Activated naive CD8-positive, alpha-beta T cell treated with anti-CD3 and anti-CD28 coated beads, Interleukin-2, amount 10 ng/mL, durations not matched to agents 7 days and 5 days (primary cell): ENCODE measurements at places on chromosomes 7 and 10. TPM values are rescaled to one million over a fixed set of nuclear protein-coding genes. Genes with fewer than 3 reads are reported as not detected.

- DNase-seq, result no peak
Measured at GRCh38 chr7:43771128-43771527, 12.6 kb downstream of the BLVRA start.

The CRYGN gene
- 0.25 TPM for total RNA-seq

The KIAA1549 gene
- total RNA-seq, result 1.1 TPM

The CHAT gene
- not detected for total RNA-seq

DNA sequence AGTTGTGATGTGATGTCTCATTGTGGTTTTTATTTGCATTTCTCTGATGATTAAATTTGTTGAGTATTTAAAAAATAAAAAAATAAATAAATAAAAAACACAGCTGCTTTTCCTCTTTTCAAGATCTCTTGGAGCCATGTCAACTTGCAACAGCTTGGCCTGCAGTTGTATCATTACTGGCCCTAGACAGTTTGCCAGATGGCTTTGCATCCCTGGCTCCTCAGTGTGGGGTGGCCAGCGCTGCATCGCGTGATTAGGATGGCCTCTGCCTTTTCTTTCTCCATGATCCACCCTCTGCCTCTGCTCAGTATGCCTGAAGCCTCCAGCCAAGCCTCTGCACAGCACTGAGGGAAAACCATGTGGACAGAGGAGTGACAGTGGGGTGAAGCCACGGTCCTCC is 96.8 kb downstream of the PPP1R3C start:
- no peak for DNase-seq

The MRPS17 gene
- 12.3 TPM for total RNA-seq

DNA sequence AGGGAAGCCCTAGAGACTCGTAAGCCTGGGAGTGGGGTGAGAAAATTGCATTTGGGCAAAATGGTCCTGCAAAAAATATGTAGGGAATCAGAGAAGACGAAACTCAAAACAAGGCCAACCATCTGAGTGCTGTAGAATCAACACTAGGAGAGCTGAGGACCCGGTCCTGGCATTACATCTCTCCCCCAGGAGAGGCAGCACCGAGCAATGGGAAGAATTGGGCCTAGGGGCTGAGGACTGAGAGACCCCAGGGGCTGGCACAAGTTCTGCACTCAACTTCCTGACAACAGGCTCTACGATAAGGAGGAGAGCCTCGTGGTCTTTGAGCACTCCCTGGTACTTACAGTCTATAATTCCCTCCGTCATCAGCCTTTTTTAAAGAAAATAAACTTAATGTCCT is 47.6 kb downstream of the BPGM start:
- no peak for DNase-seq

DNA sequence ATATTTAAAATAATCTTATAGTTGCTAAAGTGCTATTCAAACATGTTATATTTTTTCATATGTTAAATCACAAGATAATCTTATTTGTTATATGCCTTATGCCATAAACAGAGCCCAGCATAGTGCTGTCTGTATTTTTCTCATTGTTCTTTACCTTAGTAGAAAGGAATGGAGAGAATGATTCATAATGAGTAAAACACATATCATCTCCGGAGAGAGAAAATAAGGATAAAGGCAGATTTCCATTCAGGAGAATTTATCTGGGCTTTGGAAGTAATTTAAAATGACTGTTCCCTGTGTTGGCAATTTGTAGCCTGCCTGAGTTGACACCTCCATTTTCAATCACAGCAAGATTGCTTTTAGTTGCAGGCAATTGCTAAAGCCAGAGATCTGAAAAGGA is 30.2 kb downstream of the CHN2 start:
- DNase-seq, result no peak

The MGMT gene
- total RNA-seq, result 24.0 TPM

GRCh38 chr10:30683496-30683895 is 53.9 kb upstream of the LYZL2 start:
- no peak for DNase-seq

DNA sequence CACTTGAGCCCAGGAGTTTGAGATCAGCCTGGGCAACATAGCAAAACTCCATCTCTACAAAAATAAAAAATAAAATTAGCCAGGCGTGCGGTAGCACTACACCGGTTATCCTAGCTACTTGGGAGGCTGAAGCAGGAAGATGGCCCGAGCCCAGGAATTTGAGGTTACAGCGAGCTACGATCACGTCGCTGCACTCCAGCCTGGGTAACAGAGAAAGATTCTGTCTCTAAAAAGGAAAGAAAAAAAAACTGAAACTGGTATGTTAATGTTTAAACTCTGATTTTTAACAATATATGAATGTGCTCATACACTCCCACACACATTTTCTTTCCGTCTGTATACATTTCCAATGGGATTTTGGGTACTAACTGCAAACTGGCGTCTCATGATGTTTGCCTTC is 140.6 kb upstream of the KMT2E start:
- DNase-seq, result no peak

- no peak for DNase-seq
Measured at GRCh38 chr7:150869467-150869866, 17.1 kb downstream of the AOC1 start.

The MKLN1 gene
- 42.3 TPM for total RNA-seq

The HECTD2 gene
- 1.9 TPM for total RNA-seq

GRCh38 chr10:77713521-77714280 is 76.1 kb upstream of the KCNMA1 start:
- DNase-seq, result no peak

The CABCOCO1 gene
- total RNA-seq, result not detected

DNA sequence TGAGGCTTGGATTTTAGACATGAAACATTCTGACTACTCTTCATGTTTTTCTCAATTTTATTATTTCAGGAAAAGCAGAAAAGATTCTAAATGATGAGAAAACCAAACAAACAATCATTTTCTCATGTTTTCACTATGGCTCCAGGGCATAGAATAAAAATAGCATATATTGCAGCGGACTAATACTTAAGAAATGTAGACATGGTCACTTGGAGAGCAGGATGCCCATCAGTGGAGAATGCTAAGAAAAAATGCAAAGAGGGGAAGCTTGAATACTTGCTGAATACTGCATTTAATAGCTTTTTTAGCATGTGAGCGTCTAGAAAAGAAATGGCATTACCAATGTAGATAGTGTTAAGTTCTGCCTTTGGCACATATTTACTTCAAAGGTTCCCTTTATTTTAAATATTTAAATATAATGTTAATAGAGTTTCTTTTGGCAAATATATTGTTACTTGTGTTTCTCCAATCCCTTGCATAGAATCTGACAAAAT is 107.9 kb downstream of the PPP1R17 start:
- DNase-seq, result no peak

DNA sequence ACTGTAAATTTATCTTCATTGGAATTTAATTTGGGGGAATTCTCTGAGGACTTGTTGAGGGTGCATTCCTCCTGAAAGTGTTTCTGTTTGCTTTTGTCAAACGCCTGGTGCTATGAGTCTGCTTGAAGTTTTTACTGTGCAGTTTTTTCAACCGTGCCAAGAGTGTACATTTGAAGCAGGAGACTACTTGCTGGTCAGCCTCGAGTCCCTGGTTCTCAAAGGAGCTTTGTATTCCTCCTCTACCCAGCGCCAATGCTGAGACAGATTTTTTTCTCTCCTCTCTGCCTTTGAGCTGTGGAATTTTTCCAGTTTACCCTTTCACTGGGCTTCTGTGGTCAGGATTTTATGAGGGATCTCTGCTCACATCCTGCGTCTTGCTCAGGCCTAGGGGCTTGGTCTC is 62.1 kb downstream of the NPY start:
- DNase-seq, result no peak

DNA sequence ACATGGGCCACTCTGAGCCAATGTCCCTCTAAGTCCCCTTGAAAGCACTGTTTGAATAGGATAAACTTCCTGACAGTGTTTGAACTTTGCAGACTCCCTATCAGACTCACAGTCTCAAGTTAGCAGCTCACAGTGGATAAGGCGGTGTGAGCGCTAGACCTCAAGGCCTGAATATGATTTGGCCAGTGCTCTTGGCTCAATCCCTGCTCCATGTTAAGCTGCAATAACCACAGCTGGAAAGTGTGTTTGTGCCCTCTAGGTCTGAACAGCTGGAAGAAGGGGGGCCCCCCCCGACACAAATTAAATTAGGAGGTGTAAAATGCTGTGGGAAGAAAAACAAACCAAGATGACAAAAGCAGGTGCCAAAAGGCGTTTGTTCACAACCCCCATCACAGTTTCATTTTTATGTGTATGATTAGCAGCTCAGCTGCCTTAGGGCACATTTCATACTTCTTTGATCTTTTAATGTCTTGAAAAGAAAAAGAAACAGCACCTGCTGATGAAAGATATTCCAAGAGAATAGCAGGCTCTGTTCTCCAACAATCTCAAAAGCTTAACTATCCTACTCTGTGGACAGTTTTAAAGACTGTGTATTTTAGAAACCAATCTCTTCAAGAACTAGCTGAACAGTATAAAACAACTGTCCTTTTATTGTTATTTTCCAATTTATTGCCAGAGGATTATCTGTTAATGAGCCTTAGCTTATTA is 167.6 kb downstream of the SNX13 start:
- DNase-seq, result no peak

DNA sequence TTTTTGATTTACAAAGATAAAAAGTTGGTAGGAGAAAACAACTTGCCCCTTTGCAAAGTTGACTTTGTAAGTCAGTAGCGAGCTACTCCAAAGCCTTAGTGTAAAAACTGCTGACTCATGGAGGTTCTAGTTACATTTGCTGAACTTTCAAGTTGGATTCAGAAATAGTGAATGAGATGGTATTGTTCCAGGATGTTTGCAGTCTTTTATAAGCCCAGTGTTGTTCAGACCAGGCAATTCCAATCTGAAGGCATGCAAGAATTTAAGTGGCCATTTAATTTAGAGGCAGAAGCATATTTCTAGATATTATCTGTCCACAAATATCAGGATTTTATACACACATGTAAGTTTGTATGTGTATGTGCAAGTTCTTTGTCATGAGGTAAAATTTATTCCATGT is 21.6 kb downstream of the TES start:
- no peak for DNase-seq

The CLCN1 gene
- total RNA-seq, result not detected

The METTL27 gene
- total RNA-seq, result 0.69 TPM

The SPDYE18 gene
- 0.64 TPM for total RNA-seq

DNA sequence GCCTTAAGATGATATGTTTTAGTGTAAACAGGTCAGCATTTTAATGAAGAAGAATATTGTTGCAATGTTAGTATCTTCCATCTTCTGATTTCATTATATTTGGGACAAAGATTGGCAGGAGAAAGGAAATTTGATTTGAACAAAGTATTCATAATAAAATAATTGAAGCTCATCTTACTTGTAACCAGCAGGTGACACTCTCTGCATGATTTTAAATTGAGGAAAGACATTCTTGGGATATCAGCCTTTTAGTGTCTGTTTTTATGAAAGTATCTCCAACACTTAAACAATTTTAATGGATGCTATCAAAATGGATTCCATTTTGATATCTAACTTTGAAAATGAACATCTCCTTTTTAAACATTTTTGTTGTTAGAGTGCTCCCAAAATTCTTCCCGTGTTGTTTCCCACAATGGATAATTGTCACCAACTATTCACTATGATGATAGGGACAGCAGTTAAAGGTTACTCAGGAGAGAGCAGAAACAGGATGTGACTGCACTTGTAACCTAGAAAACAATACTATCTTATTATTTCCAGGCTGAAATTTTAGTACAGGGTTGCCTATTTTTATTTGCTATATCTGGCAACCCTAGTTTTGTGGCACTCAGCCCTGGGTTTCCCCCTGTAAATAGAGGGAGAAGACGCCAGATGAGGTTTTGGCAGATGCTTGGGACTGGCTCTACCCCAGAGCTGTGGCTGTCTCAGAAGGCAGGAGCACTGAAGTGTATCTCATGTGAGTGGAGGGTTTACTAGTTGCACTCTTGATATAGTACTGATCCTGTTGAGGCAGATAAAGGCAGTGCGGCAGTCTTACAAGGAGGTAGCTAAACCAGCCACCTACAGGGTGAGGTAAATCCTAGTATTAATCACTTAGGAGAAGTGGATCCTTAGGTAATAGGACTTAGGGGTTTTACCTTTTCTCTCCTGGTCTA is 31.0 kb upstream of the ABCB4 start:
- DNase-seq, result no peak

GRCh38 chr7:125425506-125425905 is 495.9 kb upstream of the POT1 start:
- no peak for DNase-seq

- no peak for DNase-seq
Measured at GRCh38 chr10:122525788-122526187, 34.8 kb upstream of the DMBT1 start.

The EXOSC1 gene
- 46.5 TPM for total RNA-seq

DNA sequence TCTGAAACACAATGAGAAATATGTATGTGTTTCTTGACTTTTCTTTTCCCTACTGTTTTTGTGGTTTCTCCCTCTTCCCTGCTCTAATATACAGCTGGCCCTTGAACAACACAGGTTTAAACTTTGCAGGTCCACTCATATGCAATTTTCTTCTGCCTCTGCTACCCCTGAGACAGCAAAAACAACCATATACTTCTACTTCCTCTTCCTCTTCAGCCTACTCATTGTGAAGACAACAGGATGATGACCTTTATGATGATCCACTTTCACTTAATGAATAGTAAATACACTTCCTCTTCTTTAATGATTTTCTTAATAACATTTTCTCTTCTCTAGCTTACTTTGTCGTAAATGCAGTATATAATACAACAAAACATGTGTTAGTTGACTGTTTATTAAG is 35.0 kb upstream of the DGKB start:
- DNase-seq, result no peak

GRCh38 chr7:49433794-49434193 is 339.6 kb upstream of the VWC2 start:
- DNase-seq, result no peak

DNA sequence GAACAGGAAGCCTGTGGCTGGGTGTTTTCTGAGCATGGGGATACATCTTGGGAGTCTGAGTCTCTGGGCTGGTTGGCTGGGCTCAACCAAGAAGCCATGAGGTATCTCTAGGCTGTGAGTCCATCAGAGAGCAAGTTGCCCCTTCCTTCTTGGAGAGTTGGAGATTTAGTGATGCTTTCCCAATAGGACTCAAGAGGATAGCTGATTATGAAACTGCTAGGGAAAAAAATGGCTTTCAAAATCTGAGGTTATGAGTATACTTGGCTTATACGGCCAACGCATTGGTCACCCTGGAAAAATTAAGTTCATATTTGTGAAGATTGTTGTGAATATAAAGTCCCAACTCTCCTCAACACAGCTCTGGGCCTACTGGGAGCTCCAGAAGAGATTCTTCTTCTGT is 162.7 kb upstream of the KMT2E start:
- DNase-seq, result no peak
